ENCODE measurements at places on chromosomes 16 and 17. TPM values are rescaled to one million over a fixed set of nuclear protein-coding genes. Genes with fewer than 3 reads are reported as not detected.

GRCh38 chr16:27867122-27868110, 196.1 kb downstream of the GSG1L start:
- peak; percentile 77 for DNase-seq

- no peak for DNase-seq
Observed at GRCh38 chr16:84787263-84787622, 32.5 kb upstream of the CRISPLD2 start.

GRCh38 chr16:27748868-27749546, 199.1 kb downstream of the KATNIP start:
- DNase-seq: peak; percentile 95

GRCh38 chr17:42683407-42684034, 1.2 kb downstream of the CNTNAP1 start:
- no peak for DNase-seq

- peak; percentile 28 for DNase-seq
Observed at GRCh38 chr17:77409282-77410161, 268.8 kb downstream of the SEC14L1 start.

- DNase-seq: no peak
Observed at GRCh38 chr17:4559966-4560365, 411 bp downstream of the GGT6 start.

DNA sequence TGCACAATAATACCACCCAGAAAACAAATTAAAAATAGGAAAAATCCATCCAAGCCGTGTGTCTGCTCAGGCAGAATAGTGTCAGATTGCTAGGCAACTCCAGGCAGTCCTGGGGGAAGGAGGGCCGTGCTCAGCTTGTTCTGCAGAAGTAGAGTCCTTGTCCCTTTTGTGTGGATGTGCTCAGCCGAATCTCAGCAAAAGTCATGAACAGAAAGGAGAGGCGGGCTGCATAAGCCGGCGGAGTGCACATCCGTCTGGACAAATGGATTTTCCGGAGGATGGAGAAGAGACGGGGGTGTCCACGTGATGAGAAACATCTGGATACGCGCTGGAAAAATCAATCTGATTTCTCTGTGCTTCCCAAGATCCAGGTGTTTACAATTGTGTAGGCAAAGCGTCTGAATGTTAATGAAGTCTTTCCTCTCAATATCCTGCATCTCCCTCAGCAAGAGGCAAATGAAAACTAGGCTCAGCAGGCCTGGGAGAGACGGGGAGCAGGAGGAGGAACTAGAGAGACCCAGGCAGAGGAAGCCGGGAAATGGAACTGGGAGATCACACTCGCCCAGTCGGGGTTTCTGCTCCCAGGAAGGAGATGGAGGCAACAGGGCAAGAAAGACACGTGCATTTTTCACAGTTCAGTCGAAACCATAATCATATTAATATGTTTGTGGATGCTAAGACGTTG, 7.7 kb upstream of the RBFOX3 start:
- DNase-seq: no peak

GRCh38 chr17:53527473-53527872, 295.3 kb upstream of the KIF2B start:
- DNase-seq: no peak

- DNase-seq: peak; percentile 93
Observed at GRCh38 chr17:41061964-41062363, 2.0 kb upstream of the KRTAP2-3 start.

GRCh38 chr16:17340804-17341203, 130.0 kb downstream of the XYLT1 start:
- no peak for DNase-seq

GRCh38 chr16:14240219-14240843, 169.2 kb downstream of the MRTFB start:
- DNase-seq: peak; percentile 4

- DNase-seq: no peak
Observed at GRCh38 chr16:4876646-4877379, 29.5 kb downstream of the UBN1 start.

TMEM238L gene
- total RNA-seq: not detected

KRTAP4-3 gene
- total RNA-seq: not detected

CMTM3 gene
- 35.6 TPM for total RNA-seq

CTRL gene
- total RNA-seq: 0.83 TPM
